ENCODE measurements at places on chromosomes 1 and 21.
A peak's percentile ranks its signal among the peaks of the same experiment; 100 is the strongest.

DNA sequence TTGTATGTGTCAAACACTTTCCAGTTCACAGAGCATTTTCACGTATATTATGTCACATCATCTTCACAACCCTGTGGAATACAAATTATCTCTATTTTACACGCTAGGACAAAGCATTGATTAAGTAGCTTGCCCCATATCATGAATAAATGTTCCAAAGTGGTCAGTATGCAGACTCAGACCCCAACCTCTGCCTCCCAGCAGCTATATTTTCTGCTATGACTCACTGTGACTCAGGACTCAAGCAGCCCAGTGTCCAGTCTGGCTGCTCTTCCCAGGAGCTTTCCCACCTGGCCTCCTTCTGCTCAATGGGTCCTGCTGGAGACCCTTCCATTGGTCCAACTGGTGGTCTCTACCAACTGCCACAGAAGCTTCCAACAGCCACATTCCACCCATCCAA lies 56.0 kb upstream of the RAP1A start:
- peak; percentile 21 for DNase-seq

DNA sequence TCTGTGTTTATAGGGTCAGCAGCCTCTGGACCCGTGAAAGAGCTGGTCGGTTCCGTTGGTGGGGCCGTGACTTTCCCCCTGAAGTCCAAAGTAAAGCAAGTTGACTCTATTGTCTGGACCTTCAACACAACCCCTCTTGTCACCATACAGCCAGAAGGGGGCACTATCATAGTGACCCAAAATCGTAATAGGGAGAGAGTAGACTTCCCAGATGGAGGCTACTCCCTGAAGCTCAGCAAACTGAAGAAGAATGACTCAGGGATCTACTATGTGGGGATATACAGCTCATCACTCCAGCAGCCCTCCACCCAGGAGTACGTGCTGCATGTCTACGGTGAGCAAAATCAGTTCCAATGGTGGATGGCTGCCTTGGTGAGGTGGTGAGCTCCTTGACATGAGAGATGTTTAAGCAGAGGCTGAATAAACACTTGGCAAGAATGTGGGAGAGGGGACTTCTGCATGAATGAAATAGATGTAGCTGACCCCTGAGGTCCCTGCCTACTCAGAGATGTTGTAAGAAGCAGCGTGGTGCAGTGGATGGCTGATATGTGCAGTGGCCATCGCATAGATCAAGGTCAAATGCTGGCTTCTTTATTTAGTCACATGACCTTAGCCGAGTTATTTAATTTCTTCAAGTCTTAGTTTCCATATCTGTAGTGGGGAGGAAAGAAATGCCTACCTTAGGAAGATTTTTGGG lies 9.3 kb downstream of the SLAMF7 start:
- DNase-seq, result no peak

DNA sequence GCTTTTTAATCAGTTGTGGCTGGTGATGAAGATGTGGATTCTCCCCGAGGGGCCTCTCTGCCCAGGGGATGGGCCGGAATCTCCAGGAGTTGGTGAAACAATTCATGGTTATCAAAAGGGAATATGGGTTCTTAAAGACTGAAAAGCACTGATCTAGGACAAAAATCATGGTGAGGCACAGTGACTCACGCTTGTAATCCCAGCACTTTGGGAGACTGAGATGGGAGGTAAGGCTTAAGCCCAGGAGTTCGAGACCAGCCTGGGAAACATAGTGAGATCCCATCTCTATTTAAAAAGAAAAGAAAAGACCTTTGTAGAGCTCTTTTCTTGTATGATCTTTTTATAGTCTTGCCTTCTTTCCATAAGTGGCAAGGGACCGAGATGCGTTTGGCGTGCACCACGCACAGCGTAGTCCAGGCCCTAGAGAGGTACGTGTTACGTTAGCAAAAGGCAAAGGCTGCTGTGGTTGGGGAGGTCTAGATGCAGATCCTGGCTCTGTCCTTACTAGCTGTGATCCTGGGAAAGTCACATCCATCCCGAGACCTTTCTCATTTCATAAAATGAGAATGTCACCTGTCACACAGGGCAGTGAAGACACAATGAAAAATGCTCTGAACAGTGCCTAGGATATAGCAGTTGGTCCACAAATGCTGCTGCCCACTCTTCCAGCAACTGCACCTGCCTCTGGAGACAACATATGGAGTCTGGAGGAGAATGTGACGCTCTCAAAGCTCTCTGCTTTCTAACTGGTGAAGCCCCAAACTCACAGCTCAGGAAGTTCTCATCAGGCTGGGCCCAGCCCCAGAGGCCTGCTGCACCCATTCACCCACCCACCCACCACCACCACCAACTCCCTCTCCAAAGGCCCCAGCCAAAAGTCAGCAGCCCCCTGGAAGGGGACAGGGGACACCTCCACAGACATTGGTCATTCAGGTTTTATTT lies 54.8 kb downstream of the KIF21B start:
- no peak for DNase-seq

- no peak for DNase-seq
Observed at GRCh38 chr1:218926631-218927030, 247.0 kb upstream of the LYPLAL1 start.

DNA sequence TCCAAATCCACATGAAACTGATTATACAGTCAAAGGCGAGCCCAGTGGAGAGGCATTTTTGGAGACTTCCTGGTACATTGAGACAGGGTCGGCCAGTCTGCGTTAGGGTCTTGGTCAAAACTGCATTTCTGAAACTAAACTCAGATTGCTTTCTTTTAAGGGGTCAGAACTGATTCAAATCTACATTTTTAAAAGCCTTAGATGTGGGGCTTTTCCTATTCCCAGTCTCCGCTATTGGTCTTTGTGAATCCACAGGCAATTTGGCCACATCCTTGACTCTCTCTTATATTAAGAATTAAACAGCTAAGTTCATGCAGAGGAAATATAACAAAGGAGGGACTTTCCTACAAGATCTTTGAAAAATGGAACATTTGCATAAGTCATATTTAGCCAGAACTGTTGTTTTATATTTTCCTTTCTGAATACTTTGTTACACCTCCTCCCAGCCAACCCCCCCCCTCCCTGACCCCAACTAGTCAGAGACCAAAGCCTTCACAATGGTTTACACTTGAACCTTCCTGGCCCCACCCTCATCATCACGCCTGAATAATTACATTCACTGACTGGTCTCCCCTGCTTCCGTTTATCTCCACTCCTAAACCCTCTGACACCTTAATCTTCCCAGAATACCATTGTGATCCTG lies 30.9 kb downstream of the SELL start:
- DNase-seq, result no peak

- no peak for DNase-seq
Observed at GRCh38 chr1:7915826-7916500, 24.7 kb downstream of the TNFRSF9 start.

- no peak for DNase-seq
Observed at GRCh38 chr1:47225430-47226100, 6.5 kb downstream of the TAL1 start.

- no peak for DNase-seq
Observed at GRCh38 chr1:54027848-54028247, 9.9 kb upstream of the LDLRAD1 start.

DNA sequence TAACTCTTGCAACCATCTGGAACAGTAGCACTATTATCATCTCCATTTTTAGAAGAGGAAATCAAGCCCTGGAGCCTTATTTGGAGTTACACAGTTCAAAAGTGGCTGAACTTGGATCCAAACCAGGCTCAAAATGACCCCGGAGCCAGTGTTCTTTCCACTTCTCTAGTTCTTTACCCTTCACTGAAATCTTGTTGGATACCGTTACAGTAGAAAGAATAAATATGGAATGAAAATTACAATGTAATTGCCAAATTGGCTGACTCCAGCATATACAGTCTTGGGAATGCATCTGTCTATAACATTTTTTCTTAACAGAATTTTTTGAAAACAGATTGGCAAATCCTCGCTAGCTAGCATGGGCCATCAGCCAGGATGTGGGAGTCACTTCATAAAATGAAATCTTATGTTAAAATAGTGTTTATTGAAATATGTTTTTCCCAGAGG lies 261.4 kb downstream of the CTH start:
- no peak for DNase-seq

GRCh38 chr1:56676571-56677035 lies 31.5 kb downstream of the PRKAA2 start:
- peak; percentile 58 for DNase-seq

GRCh38 chr1:212608959-212609700 lies 569 bp downstream of the ATF3 start:
- peak; percentile 42 for DNase-seq

GRCh38 chr1:57470036-57470435 lies 46.2 kb upstream of the DAB1 start:
- DNase-seq, result no peak

DNA sequence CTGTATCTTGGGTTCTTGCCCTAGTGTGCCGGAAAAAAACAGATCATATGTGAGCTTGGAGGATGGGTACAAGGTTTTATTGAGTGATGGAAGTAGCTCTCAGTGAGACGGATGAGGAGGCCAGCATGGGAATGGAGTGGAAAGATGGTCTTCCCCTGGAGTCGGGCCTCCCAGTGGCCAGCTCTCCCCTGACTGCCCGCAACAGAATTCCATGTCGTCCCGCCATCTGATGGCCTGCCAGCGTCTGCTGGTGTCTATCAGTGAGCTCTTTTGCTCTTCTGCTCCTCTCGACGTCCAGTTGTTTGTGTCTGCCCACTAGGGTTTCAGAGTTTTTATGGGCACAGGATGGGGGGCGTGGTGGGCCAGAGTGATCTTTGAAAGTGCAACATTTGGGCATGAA lies 315.2 kb upstream of the BRINP3 start:
- DNase-seq, result no peak

DNA sequence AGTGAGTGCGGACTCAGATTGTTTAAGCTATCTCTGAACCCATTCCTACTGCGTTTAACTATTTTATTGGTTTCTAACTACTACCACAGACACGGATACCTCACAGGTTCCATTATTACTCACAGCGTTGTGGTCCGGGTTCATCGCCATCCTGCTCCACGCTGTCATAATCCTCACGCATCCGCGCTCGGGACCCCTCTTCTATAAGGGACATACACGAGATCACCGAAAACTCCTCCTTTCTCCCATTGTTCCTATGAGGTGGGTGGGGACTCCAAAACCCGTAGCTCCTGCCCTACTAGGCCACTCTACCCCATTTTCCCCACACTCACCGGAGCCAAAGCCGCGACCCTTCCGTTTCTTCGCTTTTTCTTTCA lies 610 bp downstream of the RBM8A start:
- DNase-seq, result no peak

GRCh38 chr1:12305377-12305776 lies 75.5 kb downstream of the VPS13D start:
- no peak for DNase-seq

- DNase-seq, result no peak
Observed at GRCh38 chr21:42317341-42317741, 2.1 kb upstream of the TFF3 start.

GRCh38 chr1:245965398-245965797 lies 541.7 kb downstream of the SMYD3 start:
- no peak for DNase-seq

DNA sequence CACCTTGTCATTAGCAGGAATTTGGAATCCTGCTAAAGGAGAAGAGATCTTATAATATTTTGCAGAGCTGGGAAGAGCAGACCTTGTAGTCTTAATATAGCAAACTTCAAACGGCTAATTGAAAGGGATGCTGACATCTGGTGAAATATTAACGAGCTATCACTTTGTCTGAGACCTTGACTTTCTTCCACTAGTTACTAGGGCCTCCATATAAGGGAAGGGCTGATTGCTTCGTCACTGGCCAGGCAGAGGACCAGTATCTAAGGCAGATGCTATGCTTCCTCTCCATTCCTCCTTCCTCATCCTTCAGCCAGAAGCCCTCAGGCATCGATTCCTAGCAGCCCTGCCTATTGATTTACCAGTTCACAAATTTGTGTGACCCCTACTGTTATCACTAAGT lies 6.0 kb upstream of the VTCN1 start:
- DNase-seq, result no peak

GRCh38 chr1:150056407-150056806 lies 11.2 kb upstream of the VPS45 start:
- DNase-seq, result no peak

GRCh38 chr1:151482017-151482416 lies 22.7 kb upstream of the POGZ start:
- DNase-seq, result no peak

- DNase-seq, result no peak
Observed at GRCh38 chr1:218771931-218772330, 401.7 kb upstream of the LYPLAL1 start.

- DNase-seq, result peak; percentile 62
Observed at GRCh38 chr1:15272009-15272781, 25.2 kb downstream of the FHAD1 start.

DNA sequence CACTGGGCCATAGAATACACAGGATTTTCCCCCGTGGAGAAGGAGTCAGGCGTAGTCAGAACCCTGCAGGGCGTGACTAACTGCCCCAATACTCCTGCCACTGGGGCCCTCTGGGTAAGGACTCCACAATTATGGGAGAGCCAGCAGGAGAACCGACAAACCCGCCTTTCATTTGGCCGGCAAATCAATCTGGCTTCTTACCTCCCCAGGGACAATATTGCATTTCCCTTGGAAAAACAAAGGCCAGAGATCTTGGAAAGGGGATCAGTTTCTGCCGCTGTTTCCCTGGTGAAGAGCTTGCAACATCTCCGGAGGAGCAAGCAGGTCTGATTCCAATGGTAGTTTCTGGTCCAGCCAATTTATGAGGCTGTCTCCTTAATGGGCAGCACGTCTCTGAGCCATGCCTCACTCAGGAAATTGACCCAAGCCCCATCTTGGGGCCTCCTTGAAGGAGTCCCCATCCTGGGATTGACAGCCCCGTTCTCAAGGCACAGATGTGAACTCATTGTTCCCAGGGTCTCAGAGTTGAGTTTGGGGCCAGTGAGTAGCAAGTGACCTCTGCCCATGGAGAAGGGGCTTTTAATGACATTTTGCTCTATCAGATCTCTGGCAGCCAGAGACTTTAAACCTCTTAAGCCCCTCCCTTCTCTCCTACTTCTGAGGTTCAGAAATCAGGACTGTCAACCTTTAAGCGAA lies 4.3 kb downstream of the TRABD2B start:
- DNase-seq, result no peak

DNA sequence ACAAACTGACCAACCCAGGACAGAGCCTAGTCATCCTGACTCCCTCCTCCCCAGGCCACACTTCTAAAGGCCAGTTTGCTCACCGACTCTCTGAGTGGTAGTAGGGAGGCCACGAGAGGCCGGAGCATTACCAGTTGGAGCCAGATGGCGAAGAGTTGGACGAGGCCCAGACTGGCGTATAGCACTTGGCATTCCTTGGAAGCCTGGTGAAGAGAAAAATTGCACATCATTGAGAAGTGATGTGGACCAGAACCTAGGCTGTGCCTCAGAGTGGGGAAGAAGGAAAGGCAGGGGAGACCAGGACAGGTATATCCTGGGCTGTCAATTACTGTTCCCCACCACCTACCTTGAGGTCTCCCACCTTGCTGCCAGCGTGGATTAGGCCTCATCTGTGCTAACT lies 12.2 kb downstream of the PABPC4 start:
- DNase-seq, result no peak

GRCh38 chr1:172867216-172867818 lies 183.4 kb downstream of the TNFSF18 start:
- no peak for DNase-seq

GRCh38 chr1:27614625-27615344 lies 10.8 kb upstream of the AHDC1 start:
- no peak for DNase-seq

GRCh38 chr1:172469717-172470116 lies 25.8 kb upstream of the PIGC start:
- DNase-seq, result no peak

Measured in Caki2 (cell line).